ENCODE measurements at places on chromosomes 16 and 17.

DNA sequence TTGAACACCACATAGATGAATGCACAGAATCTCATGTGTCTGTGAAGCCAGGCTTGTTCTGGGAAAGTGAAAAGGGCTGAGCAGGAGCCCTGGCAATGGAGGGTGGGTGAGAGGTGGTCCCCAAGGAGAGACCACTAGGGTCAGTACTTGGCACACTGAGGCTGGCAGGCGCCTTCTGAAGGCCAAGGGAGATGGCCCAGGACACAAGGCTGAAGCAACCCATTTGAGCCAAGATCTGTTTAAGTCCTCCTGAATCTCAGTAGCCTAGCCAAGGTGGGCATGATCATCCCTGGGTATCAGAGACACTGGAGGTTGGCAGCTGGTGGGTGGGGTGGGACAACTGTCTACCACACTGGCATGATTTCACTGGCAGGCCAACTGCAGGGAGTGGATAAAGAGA, 1741.2 kb downstream of the TP53TG3F start:
- DNase-seq = no peak

DNA sequence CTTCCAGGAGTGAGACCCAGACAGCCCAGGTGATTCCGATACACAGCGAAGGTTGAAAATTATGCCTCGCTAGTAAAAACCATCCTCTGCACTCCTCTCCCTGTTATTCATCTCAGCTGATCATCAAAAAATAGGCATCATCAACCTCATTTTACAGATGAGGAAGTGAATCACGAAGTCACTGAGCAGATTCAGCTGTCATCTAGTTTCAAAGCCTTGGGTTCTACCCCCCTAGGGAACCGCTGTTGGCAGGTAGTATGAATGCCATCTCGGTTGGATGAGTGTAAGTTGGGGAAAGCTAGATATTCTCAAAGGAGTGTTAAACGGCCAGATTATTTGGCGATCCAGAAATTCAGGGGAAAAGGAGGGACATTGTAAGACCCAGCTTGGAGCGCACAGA, 2.0 kb downstream of the CRYM start:
- DNase-seq = no peak

- DNase-seq = no peak
Measured at GRCh38 chr17:7184091-7184488, 4.9 kb upstream of the ASGR1 start.

DNA sequence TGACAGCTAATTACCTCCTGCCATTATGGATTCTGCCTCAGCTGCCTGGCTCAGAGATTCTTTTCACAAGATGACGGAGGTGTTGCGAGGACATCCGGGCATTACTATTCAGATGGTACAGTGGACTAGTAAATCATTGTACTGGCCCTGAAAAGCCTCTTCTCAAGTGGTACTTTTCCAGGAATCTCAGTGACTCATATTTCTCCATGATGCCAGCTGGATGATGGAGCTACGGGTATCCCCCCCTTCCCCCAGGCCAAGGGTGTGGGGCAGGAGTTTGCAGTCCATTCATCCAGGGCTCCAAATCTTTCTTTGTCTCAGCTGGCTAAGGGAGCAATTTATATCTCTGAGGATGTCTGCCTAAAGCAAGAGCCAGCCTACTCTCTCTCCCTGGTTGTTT, 107.7 kb upstream of the GPR139 start:
- no peak for DNase-seq

GRCh38 chr16:2834968-2835367, 4.9 kb downstream of the ZG16B start:
- DNase-seq = no peak
